ENCODE measurements at places on chromosomes 13 and 19.

GRCh38 chr19:47509170-47509847 lies 5.6 kb downstream of the NAPA start:
- DNase-seq: no peak

DNA sequence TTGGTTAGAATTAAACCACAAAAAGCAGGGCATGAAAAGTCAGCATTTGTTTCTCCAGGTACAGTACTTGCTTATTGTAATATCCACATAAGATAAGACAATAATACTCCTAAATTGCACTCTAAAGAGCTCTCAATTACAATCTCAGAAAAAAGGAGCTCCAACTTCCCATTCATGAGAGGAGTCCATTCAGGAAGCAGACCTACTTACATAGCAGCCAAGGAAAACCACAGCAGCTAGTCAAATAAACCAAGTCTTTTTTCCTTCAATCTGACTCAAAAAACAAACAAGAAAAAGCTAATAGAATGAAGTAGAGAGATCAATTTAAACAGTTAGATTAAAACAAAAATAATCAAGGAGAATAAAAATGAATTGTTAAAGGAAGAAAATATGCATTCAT lies 885.2 kb upstream of the SLITRK6 start:
- no peak for DNase-seq

DNA sequence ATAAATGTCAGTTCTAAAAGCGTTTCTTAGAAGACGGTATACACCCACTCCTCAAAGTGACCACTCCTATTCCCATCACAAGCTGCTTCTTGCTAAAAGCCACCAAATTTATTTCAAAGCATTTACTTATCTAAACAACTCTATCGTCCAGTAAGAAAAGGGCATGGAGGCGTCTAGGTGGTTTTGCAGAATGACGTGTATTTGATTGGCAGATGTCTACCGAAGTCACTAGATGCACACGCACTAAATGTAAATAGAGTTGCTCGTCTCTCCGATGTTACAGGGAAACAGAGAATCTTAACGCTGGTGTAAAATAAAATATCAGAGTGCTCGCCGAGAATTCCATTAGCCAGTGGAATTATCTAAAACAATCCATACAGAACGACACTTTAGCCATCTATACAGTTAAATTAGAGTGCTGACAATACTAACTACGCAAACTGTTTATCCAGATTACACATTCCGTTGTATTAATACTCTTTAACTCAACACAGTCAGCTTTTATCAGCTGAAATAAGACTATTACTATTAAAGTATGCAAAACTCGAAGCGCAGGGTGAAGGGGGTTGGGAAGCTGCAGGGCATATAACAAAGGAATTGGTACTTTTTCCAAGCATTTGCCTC lies 1.9 kb downstream of the KLF12 start:
- no peak for DNase-seq

- DNase-seq: no peak
Observed at GRCh38 chr19:1081301-1082164, 13.6 kb downstream of the POLR2E start.

GRCh38 chr13:56988543-56988942 lies 152.2 kb upstream of the PRR20A start:
- no peak for DNase-seq

GRCh38 chr19:51036519-51036918 lies 1.7 kb upstream of the KLK12 start:
- no peak for DNase-seq

DNA sequence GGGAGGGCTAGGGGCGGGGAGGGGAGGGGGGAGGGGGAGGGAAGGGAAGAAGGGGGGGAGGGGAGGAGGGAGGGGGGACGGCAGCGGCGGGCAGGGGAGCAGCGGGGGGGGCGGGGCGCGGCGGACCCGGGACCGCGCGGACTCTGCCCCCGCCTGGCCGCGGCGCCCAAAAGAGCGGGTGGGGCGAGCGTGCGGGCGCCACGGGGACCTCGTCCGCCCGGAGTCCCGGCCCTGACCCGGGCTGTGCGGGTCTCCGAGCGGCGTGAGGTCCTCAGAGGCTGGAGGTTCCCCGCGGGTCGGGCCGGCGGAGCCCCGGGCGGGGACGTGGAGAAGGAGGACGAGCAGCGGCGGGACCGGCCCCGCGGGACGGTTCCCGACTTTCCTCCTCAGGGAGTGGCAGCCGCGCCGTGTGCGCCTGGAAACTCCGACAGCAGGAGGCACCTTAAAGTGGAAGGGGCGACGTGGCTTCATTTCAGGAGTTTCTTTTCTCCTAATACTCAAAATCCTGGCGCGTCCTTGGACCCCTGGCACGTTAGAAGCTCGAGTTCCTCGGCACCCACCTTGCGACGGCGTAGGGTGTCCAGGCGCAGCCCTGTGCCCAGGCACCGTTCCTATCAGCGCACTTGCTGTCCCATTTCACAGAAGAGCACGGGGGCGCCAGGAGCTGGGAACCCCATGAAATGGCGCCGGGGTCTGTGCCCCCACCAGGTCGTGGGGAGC lies 518 bp upstream of the PLPP2 start:
- DNase-seq: no peak

DNA sequence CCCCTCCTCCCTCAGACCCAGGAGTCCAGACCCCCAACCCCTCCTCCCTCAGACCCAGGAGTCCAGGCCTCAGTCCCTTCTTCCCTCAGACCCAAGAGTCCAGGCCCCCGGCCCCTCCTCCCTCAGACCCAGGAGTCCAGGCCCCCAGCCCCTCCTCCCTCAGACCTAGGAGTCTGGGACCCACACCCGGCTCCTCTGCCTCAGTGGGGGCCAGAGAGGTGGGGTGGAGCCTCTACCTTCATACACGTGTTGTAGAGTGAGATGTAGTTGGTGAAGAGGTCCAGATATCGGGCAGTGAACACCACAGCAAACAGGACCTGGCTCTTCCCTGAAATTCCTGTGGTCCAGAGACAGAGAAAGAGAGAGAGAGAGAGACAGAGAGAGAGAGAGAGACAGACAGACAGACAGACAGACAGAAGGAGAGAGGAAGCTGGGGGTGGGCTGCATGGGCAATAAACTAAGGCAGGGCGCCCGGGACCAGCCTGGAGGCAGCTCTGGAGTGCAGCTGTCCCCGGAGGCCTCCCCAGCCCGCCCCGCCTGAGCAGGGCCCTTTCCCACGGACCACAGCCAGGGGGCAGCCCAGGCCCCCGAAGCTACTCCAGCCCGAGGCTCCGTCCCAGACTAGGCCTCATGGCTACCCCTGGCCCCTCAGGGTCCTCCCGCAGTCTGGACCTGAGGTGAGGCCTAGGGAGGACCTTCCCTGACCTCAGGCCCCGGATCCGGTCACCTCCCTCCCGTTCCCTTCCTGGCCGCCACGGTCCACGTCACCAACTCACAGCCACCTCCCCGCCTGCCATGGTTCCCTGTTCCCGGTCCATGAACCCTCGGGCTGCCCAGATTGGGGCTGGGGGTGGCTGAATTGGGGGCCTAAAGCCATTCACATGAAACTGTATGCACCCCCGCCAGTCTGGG lies 907 bp downstream of the KDELR1 start:
- DNase-seq: peak; percentile 53

- DNase-seq: no peak
Observed at GRCh38 chr13:95896301-95896700, 156.9 kb downstream of the UGGT2 start.

DNA sequence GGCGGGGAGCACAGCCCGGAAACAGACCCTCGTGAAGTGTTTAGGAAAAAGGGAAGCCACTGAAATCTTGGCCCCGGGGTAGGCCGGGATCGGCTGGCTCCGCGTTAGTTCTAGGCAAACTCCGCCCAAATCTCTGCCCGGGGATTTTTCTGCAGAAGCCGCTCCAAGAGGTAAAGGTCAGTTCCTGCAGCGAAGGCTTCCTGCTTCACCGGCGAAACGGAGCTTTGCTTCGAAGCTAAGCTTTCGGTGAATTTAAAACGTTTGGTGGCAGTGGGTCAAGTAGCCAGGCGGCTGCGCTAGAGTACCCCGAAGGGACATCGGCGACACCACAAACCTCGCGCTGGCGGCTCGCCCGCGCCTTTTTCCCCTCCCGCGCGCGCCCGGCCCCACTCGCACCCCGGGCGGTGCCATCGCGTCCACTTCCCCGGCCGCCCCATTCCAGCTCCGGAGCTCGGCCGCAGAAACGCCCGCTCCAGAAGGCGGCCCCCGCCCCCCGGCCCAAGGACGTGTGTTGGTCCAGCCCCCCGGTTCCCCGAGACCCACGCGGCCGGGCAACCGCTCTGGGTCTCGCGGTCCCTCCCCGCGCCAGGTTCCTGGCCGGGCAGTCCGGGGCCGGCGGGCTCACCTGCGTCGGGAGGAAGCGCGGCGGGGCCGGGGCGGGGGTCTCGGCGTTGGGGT lies 441 bp downstream of the GJB2 start:
- DNase-seq: no peak
